ENCODE measurements at places on chromosomes 16 and 17.
A peak's percentile ranks its signal among the peaks of the same experiment; 100 is the strongest.

DNA sequence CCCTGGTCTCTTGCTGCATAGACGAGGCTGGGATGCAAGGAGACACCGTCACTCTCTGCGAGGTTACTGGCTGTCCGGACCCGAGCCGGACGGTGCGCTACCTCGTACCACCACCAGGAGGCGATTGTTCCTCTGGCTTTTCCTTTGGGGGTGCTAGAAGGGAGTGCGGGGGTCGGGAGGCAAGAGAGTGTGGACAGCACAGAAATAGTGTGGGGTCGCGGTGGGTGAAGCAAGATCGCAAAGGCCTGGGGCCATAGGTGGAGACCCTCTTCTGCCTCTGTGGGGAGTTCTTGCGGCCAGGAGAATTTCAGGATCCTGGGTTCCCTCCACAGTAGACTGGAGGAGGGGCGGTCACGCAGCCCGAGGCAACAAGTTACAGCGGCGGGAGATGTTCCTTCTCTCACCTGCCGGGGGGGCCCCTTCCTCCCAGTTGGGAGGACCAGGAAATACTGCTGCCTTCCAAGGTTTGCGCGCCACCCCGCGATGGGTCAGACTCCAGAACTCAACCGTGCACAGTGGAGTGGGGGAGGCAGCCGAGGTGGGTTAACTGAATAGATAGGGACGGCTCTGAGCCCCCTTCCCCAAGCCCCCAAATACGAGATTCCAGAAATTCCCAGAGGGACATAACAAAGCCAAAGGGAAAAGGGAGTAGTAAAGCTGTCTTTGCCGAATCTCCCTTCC, 6.9 kb downstream of the PHOSPHO1 start:
- peak; percentile 79 for DNase-seq

- no peak for DNase-seq
Observed at GRCh38 chr17:68048996-68049395, 13.5 kb downstream of the KPNA2 start.

DNA sequence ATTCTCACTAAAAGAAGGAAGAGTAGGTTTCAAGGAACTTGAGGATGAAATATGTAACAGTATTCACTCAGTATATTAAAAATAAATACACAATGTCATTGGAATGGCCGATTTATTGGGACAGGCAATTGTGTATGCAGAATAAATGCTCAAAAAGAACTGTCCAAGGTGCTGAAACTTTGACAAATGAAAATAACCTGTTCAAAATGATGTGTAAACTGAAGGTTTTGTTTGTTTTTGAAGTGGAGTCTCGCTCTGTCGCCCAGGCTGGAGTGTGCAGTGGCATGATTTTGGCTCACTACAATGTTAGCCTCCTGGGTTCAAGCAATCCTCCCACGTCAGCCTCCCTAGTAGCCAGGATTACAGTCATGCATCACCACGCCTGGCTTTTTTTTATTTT, 318.7 kb upstream of the RBFOX1 start:
- DNase-seq, result no peak

DNA sequence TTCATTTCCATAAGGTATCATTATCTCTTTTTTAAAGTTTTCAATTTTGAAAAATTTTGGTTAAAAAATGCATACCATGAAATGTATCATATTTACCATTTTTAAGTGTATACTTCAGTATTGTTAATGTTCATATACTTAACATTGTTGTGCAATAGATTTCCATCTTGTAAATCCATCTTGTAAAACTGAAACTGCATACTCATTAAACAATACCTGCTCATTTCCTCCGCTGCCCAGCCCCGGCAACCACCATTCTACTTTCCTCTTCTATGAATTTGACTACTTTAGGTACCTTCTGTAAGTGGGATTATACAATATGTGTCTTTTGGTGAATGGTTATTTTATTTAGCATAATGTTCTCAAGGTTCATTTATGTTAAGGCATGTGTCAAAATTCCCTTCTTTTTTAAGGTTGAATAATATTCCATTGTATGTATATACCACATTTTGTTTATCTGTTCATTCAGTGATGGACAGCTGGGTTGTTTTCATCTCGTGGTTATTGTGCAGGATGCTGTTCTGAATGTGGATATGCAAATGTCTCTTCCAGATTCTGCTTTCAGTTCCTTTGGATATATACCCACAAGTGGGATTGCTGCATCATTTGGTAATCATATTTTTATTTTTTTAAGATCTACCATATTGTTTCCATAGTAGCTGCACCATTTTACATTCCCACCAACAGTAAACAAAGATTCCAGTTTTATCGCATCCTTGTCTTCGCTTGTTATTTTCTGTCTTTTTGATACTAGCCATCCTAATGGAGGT, 6.7 kb downstream of the CCL2 start:
- DNase-seq, result peak; percentile 5

DNA sequence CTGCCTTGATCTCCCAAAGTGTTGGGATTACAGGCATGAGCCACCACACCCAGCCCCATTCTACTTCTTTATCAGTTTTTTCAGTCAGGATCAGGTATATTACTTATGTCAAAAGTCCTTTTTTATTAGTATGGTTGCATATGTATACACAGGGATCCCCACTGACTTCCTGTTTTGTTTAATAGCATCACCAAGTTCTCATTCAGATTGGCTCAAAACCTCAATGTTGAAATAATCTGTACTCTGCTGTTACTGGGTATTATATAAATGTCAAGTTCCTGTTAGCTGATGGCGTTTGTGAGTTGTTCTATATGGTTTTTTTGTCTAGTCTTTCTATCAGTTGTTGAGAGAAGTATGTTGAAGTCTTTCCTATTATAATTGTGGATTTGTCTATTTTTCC, 168.5 kb downstream of the BCAS3 start:
- DNase-seq, result no peak

DNA sequence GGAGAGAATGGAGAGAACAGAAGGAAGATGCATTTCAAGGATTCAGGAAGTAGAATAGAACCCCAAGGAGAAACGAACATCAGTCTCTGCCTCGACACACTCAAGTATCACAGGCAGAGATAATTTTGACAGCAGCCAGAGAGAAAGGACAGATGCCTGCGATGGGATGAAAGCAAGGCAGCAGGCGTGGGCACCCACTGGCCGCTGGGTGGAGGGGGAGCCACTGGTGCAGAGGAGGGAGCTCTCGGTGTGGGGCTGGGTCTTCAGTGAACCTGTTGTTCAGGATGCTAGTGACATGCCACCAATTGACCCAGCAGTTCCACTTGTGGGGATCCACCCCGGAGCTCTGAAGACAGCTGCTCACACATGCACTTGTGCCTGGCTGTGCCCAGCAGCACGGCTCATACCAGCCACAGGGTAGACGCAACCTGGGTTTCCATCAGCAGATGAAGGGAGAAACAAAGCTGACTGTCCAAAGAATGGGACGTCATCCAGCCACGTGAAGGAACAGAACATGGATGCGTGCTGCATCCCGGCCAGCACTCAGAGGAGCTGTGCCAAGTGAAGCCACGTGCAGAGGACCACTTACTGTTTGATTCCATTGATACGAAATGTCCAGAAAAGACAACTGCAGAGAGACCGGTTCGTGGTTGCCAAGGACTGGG, 127.0 kb downstream of the BANP start:
- no peak for DNase-seq

- DNase-seq, result no peak
Observed at GRCh38 chr16:27963471-27963965, 100.0 kb downstream of the GSG1L start.

GRCh38 chr17:7710301-7710700, 5.3 kb downstream of the EFNB3 start:
- no peak for DNase-seq

- DNase-seq, result no peak
Observed at GRCh38 chr17:46010597-46011186, 11.6 kb downstream of the STH start.

- DNase-seq, result peak; percentile 80
Observed at GRCh38 chr17:49315551-49316257, 46.3 kb downstream of the ZNF652 start.

DNA sequence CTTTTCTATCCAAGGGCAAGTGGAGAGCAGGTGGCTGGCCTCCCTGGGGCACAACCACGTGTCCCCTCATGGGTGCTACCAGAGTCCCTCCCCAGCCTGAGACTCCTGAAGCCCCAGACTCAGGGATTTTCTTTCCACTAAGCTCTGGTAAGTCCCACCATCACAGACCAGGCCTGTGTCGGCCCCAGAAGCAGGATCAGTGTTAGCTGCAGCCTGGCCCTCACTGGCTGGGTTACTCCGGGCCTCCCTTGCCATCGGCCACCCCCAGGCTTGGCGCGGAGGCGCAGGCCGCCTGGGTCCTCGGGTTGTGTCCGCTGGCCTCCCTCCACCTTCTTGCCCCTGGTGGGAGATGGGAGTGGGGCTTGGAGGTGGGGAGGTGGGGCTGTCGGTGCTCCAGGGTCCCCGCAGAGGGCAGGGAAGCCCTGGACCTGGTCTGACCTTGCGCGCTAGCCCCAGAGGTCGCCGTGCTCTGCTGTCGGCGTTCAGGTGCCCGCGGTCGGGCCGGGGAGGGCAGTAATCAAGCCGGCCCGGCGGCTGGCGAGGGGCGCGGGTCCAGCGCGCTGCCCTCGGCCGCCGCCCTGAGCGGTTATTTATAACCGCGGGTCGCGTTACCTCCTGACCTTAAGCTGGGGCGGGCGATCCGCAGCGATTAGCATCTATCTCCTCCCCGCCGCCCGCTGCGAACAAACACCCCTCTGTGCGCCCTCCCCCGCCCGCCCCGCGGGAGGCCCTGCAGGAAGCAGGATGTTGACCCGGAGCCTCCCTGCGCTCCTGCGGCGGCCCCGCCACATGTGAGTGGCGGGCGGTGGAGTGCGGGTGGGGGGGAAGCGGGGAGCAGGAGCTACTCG, 78.1 kb upstream of the TOB1 start:
- DNase-seq, result peak; percentile 79

- DNase-seq, result no peak
Observed at GRCh38 chr17:321386-321941, 31.1 kb downstream of the RPH3AL start.

- no peak for DNase-seq
Observed at GRCh38 chr16:55503726-55504550, 4.9 kb upstream of the LPCAT2 start.

- no peak for DNase-seq
Observed at GRCh38 chr17:33942414-33942813, 312.7 kb upstream of the CCL2 start.

DNA sequence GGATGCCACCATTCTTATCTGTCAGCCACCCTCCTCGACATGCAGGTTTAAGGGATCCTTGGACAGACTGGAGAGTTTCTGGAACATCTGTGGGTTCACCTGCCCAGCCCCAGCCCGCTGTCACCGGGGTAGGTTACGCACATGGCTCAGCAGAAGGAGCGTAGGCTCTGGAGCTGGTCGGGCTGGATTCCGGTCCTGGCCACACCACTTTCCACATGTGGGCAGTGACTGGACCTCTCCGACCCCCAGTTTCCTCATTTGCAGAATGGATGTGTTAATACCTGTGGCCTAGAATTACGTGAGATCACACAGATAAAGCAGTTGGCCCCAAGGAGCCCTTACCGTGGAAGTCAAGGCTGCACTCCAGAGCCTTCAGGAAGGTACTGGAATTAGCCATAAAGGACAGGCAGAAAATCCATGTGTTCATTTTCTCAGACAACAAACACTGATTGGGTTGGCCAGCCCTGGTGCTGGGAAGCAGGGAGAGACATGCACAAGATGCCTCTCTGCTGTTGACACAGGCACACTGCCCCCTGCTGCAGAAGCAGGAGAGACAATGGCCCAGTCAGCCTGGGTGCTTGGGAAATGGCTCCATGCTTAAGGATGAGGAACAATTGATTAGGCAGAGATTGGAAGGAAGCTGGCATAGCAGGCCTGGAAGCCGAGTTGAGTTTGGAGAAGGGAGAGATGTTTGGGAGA, 58.8 kb downstream of the SF3B3 start:
- no peak for DNase-seq

GRCh38 chr16:82133798-82134197, 36.2 kb downstream of the MPHOSPH6 start:
- DNase-seq, result no peak

DNA sequence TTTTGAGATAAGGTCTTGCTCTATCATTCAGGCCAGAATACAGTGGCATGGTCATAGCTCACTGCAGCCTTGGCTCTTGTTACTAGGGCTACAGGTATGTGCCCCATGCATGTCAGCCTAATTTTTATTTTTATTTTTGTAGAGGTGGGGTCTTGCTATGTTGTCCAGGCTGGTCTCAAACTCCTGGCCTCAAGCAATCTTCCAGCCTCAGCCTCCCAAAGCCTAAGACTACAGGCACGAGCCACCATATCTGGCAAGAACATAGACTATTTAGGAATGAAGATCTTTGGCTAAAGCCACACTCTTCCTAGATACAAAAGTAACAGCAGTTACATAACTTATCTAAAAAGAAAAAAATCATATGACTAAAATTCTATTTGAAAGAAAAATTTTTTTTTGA, 15.6 kb upstream of the DDX19A start:
- DNase-seq, result no peak

DNA sequence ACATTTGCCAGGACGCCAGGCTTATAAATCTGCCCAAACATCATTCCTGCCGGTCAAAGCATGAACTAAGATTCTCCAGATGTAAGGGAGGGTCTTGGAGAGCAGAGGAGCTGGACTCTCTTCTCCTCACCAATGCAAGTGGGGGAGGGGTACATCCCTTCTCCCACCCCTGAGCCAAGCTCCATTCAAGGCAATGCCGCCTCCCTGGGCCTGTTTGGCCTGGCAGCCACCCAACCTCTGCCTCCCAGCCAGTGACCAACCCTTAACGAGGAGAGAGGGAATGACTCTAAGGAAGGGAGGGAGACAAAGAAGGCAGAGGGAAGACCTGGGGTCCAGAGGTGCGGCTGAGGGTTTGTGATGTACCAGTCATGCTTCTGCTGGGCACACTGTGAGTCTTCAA, 13.8 kb downstream of the C17orf50 start:
- no peak for DNase-seq

DNA sequence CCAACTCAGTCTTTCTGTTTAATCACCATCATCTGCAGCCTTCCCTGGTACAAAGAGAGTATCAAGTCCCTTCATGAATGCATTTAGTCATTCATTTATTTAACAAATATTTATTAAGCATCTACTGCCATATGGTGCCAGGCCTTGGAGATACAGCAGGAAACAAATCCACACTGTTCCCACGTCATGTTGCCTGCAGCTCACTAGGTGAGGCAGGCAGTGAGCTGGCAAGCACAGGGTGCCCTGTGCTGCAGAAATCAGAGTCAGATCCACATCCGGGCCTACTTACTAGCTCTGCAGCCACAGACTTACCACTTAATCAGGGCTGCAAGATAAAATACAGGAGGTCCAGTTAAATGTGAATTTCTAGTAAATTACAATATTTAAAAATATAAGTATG, 38.5 kb upstream of the CES5A start:
- DNase-seq, result no peak

- DNase-seq, result no peak
Observed at GRCh38 chr16:82761236-82761635, 134.5 kb downstream of the CDH13 start.

GRCh38 chr17:57706761-57707160, 38.3 kb downstream of the CCDC182 start:
- no peak for DNase-seq

DNA sequence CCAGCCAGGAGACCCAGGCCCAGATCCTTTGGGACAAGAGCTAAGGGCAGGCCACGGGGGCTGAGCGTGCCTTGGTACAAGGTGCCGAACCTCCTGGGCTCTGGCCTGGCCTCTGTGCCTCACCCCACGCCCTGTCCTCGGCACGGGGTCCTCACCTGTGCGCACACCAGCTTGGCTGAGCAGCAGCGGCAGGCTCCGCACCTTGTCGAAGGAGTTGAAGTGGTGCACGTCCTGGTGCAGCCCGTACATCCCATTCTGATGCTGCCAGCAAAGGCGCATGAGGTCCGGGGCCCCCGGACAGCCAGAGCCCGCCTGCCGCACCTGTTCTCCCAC, 5.3 kb downstream of the SGSH start:
- no peak for DNase-seq

All from stimulated activated CD4-positive, alpha-beta T cell treated with anti-CD3 and anti-CD28 coated beads, Interleukin-2, amount 100 ng/mL, for 24 hours (primary cell).